ENCODE measurements at places on chromosomes 5 and 9. TPM values are rescaled to one million over a fixed set of nuclear protein-coding genes. Genes with fewer than 3 reads are reported as not detected.

DNA sequence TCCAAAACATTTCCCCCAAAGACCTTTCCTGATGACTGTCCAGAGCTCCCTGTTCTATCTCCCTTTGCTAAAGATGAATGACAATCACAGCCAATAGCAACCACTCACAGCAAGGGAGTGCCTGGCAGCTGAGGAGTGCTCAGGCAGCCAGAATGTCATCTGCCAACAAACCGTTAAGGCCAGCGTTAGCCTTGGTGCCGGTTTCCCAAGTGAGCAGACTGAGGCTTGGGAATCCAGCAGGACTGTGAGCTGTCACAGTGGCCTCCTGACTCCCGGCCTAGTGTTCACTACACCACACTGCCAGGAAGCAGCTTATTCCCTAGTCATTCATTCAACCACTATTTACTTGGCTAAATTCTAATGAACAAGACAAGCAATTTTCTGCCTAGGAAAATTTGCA lies 24.7 kb downstream of the STK10 start:
- DNase-seq: no peak

DNA sequence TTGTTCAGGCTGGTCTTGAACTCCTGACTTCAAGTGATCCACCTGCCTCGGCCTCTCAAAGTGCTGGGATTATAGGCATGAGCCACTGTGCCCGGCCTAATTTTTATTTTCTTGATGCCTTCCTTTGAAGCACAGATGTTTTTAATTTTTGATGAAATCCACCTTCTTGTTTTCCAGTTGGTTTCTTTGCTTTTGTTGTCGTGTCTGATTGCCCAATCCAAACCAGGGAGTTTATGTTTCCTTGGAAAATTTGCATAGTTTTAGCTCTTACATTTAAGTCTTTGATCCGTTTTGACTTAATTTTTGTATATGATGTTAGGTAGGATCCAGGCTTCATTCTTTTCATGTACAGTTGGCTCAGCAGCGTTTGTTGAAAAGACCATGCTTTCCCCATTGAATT lies 15.2 kb downstream of the EHMT1 start:
- DNase-seq: no peak

Gene WWC1
- 44.2 TPM for total RNA-seq

- no peak for DNase-seq
Observed at GRCh38 chr5:76319673-76320072, 83.4 kb upstream of the IQGAP2 start.

GRCh38 chr5:162817364-162817763 lies 620.0 kb upstream of the CCNG1 start:
- DNase-seq: peak; percentile 47

Gene IL5
- not detected for total RNA-seq

DNA sequence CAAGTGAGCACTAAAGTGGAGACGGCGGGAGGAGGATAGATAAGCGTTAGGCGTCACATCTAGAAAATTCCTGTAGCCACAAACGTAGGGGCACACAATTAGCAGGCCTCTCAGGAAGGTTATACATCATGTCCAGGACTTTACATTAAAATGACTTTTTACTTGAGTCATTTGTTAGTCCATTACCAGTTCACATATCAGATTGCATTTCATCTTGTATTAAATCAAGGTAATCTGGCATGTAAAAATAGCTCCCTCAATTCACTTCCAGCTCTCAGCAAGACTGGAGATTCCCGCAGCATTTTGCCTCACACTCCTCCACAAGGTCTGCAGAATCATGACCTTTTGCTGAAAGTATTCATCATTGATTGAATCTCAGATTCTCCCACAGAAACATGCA lies 118.8 kb downstream of the PRDM6 start:
- DNase-seq: no peak

Gene MAMDC2
- not detected for total RNA-seq

GRCh38 chr5:157993986-157994691 lies 135.2 kb upstream of the CLINT1 start:
- peak; percentile 95 for DNase-seq

Data from PC-3 (cell line).